ENCODE measurements at places on chromosomes 13 and 19.

- H3K4me3 ChIP-seq = no peak overlapping the region
- no peaks in the 10 kb centered on the region for H3K27me3 ChIP-seq
- H3K4me1 ChIP-seq = peaks cover 19% of the 10 kb centered on the region
- H3K36me3 ChIP-seq = no peaks in the 10 kb centered on the region
- H3K27ac ChIP-seq = no peak overlapping the region
- no peak for DNase-seq
These were observed 3.9 kb downstream of the OCEL1 start for GRCh38 chr19:17229890-17230289.

DNA sequence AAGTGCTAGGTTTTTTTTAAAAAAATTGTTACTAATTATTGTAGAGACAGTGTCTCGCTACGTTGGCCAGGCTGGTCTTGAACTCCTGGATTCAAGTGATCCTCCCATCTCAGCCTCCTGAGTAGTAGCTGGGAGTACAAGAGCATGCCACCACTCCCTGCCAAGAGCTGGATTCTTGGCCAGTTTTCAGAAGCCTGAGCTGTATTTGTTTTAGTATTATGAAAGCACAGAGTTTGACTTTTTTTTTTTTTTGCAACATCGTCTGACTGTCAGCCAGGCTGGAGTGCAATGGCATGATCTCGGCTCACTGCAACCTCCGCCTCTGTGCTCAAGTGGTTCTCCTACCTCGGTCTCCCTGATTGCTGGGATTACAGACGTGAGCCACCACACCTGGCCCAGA is 7.0 kb downstream of the ARMC6 start:
- no peak for DNase-seq
- H3K27ac ChIP-seq = no peak overlapping the region
- no peaks in the 10 kb centered on the region for H3K36me3 ChIP-seq
- no peak overlapping the region for H3K4me3 ChIP-seq

DNA sequence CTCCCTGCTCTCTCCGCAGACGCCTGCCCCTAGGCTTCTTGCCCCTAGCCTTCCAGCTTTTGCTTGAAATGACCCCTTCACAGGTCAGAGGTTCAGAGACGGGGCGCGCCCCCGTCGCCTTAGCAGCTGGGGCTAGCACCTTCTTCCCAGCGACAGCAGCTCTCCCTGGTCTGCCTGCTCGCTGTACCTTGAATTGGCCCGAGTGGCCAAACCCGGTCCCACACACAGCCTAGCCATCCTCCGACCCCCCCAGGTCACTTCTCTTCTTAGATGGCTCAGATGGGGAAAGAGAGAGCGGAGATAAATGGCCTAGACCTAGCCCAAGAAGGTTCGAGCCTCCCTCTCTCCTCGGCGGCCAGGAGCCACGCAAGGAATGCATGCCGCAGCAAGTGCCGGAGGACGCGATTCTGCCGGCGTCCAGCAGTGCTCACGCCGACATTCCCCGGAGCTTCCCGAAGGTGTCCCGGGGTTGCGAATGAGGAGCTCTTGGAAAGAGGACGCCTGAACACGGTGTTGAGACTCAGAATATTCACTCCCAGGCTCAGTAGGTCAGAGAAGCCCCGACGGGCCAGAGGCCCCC is 1.3 kb downstream of the CDX2 start:
- H3K4me3 ChIP-seq = peak overlapping the region; percentile 78
- peaks cover 72% of the 10 kb centered on the region for H3K27me3 ChIP-seq
- H3K4me1 ChIP-seq = peaks cover 19% of the 10 kb centered on the region
- peaks cover 2% of the 10 kb centered on the region for H3K36me3 ChIP-seq
- H3K27ac ChIP-seq = no peak overlapping the region

DNA sequence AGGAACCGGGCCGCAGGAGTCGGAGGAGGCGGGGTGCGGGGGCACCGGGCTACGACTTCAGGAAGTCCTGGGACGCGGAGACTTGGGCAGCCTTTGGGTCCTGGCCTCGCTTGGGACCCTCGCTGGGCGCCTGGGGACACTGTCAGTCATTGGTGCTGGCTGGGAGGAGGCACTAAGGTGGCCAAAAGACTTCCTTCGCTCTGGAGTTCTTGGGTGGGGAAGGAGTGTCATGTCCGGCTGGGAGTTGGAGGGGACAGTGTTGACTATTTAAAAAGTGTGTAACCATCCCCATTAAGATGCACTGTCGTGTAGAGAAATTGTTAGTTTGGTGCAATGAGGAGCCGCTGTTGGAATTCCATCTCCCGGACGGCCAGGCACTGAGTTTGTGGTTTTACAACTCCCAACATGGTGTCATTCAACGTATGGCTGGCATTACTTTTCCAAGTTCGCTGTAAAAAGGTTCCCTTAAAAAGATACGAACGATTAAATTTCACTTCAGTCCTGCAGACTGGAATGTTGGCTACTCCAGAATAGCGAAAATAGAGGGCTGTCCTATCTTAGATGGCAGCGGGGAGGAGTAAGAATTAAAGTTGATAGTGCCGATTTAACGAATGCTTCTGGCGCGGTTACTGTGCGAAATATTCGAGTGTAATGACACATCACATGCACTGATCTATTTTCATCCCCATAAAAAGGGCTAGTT is 776 bp downstream of the DNAJC3 start:
- H3K36me3 ChIP-seq = peaks cover 7% of the 10 kb centered on the region
- no peak for DNase-seq
- H3K4me3 ChIP-seq = peak overlapping the region; percentile 99
- H3K27ac ChIP-seq = peak overlapping the region; percentile 99

DNA sequence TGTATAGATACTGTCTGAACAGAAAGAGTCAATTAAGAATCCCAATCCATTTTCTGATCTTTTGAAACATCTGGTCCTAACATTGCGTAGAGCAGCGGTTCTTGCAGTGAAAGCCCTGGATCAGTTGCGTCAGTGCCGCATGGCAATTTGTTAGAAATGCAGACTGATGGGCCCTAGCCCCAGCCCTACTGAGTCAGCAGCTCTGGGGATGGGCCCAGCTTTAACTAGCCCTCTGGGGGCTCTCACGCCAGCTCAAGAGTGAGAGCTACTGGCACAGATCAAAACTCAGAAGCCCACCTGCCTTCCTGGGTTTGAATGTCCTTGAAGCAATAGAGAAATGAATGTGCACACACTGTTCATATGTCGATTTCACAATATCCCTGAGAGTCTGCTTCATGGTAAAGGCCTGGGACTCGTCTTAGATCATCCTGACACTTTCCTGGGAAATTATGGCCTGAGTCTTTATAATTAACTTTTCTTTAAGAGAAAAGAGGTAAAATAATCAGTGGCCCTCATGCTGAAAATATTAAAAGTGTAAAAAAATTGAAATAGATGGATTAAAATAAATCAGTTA is 206.8 kb upstream of the TMTC4 start:
- H3K27me3 ChIP-seq = peaks cover 8% of the 10 kb centered on the region
- H3K4me3 ChIP-seq = no peak overlapping the region

DNA sequence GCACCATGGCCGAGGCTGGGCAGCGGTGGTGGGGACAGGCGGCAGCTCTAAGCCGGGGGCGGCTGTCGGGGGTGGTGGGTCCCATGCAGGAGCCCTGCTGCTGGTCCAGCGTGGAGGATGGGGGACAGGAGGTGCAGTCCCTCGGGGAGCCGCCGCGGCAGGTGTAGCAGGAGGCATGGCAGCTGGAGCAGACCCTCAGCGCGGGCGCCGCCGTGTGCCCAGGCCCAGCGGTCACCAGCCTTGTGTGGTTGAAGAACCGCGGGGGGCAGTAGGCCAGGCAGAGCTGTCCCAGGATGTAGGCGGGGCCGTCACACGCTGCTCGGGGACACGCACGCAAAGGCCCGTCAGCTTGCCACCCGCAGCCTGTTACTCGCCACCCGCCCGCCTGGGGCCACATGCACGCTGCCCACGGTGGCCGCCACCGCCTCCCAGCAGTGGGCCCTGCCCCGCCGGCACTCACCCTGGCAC is 2.9 kb upstream of the C19orf25 start:
- peaks cover 4% of the 10 kb centered on the region for H3K36me3 ChIP-seq
- DNase-seq = no peak
- H3K4me1 ChIP-seq = peaks cover 14% of the 10 kb centered on the region

GRCh38 chr19:49976496-49976895 is 15.5 kb upstream of the SIGLEC11 start:
- H3K4me3 ChIP-seq = no peak overlapping the region
- H3K27me3 ChIP-seq = no peaks in the 10 kb centered on the region
- DNase-seq = no peak
- H3K4me1 ChIP-seq = peaks cover 4% of the 10 kb centered on the region
- no peaks in the 10 kb centered on the region for H3K36me3 ChIP-seq
- H3K27ac ChIP-seq = peak overlapping the region; percentile 72

- no peak for DNase-seq
- no peaks in the 10 kb centered on the region for H3K27me3 ChIP-seq
- no peak overlapping the region for H3K4me3 ChIP-seq
- H3K36me3 ChIP-seq = no peaks in the 10 kb centered on the region
- H3K27ac ChIP-seq = no peak overlapping the region
These were observed 296.5 kb upstream of the MIR17HG start for GRCh38 chr13:91050970-91051369.
